ENCODE measurements at places on chromosomes 4 and X.

DNA sequence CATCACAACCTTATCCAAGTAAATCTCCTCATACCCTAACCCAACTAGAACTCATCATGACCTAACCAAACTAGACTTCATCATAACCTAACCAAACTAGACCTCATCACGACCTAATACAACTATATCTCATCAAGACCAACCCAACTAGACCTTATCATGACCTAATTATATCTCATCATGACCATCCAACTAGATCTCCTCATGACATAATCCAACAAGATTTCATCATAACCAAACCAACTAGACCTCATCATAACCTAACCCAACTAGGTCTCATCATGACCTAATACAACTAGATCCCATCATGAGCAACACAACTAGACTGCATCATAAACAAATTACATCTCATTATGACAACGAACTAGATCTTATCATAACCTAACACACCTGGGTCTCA, 86.4 kb downstream of the DHRSX start:
- no peak for DNase-seq

DNA sequence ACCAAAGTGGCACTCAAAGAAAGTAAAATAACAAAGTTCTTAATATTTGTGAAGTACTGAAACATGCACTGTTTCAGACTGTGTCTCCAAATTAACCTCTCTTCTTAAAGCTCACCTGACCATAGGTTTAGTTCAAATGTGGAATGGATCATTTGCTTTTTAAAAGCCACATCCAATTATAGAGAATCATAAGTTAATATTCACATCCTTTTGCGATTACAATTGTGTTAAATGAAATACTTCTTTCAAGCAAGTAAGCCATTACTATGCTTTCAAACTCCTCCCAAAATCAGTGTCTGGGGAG, 95.3 kb upstream of the PTPN13 start:
- DNase-seq: no peak

DNA sequence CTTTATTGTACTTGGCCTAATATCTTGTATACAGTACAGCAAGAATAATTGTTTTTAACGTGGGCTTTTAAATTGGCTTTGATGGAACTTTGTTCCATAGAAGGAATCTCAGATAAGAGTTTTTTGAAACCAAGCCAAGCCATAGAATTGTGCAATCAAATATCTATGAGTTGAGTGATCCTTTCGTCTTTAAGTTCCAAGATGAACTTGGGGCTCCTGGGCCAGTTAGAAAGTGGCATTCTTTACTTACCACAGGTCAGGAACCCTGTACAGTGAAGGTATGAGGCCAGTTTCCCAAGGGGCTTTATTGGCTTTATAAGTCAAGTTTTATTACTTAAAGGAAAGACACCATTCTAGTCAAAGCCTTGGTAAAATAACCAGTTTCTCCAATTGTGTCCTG, 2104.2 kb downstream of the PCDH7 start:
- no peak for DNase-seq

GRCh38 chr4:7186516-7187167, 5.7 kb upstream of the SORCS2 start:
- no peak for DNase-seq

GRCh38 chr4:40536032-40536431, 93.6 kb downstream of the RBM47 start:
- no peak for DNase-seq

DNA sequence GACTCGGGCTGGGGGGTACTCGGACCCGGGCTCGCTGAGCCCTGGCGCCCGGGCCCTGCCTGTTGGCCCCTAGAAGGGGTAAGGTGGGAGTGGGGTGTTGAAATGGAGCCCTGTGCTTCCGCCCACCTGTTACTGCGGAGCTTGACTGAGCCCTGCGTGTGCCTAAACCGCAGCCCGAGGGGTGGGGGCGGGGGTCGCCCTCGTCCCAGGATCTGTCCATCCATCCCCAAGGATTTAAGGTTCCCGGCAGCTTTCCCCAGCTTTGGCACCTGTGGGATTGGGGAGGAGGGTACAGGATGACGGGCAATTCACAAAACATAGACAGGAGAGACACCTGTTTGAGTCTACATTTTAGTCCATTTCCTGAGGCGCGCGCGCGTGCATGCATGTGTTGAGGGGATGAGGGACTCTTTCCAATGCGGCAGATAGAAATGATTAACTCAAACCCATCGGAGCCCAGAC, 779 bp downstream of the GABRQ start:
- no peak for DNase-seq

GRCh38 chrX:133921764-133922389, 63.5 kb downstream of the GPC3 start:
- peak; percentile 50 for DNase-seq

GRCh38 chr4:20253735-20254409, 2.2 kb downstream of the SLIT2 start:
- no peak for DNase-seq

DNA sequence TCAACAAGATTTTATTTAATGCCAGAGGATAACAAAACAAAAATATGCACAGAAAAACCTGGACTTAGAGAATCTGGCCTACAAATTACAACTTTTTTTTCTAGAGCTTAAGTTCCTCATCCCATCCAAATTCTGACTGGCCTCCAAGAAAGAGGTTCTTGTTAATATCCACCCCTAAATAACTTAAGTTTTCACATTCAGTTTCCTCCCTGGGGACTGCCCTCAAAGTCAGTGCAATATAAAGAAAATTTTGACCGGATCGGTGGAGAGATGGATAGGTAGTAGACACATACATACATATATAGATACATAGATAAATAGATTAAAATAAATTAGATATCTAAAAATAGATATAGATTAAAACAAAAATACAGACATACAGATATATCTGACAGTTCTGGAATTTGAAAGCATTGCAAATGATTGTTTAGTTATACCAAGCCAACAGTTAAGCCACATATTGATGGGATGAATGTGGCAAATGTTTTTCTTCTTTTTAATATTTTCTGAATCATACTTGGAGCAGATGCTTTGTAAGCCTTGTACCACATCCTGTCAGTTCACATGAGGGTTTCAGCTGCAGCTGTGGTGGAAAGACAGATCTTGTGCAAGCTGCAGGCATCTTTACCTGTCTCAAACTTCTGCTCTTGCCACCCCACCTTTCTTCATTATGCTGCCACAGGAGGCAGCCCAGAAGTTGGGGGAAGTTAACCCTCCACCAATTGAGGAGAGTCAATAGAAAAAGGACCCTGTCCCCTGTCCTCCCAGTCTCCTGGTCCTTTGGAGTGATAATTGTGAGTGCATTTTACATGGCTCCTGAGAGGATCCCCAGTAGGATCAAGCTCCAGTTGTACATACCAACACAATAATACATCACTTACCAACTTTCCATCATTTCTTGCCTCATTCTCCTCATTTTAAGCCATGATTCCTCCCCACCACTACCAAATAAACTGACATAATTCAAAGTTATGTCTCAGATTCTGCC, 58.5 kb upstream of the PRDM8 start:
- no peak for DNase-seq

GRCh38 chr4:83731609-83732008, 195.7 kb downstream of the GPAT3 start:
- DNase-seq: no peak

DNA sequence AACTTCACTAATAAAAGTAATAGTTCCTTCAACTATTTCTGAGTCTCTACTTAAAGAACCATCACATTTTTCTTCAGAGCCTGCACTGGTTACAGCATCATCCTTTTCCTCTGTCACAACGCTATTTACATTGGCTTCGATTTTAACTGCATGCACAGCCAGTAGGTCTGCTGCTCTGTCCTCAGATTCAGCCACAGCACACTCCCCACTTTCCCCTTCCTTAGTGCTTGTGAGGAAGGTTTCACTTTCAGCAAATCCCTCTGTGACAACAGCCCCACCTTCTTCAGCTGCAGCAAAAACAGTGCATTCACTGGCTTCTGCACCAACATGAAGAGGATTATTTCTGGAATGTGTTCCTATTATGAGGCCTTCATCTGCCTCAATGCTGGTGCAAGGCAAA, 25.7 kb downstream of the BOD1L1 start:
- no peak for DNase-seq

GRCh38 chr4:18695733-18696527, 674.4 kb upstream of the LCORL start:
- no peak for DNase-seq

GRCh38 chr4:32042486-32043247, 1322.5 kb downstream of the PCDH7 start:
- DNase-seq: no peak

- DNase-seq: no peak
These were observed 20.3 kb upstream of the DHX15 start for GRCh38 chr4:24604558-24605214.

DNA sequence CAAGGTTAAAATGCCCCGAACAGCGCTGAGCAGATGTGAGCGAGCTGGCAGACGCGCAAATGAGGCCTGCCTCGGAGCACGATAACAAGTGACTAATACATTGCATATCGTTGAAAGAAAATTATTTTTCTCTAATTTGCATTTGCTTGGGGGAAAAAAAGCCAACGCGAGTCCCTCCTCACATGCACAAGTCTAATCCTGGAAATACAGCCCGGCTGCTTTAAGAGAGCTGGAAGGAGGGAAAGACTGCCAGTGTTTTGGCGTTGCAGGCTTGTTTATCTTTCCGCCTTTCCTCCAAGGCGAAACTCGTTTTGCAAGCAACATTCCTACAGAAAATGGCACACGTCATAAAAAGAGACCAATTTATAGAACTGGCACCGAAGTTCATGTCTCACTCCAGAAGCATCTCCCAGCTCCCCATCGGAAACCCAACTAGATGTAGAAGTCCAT, 12.6 kb downstream of the BCOR start:
- DNase-seq: no peak

GRCh38 chr4:161892951-161893350, 270.8 kb downstream of the FSTL5 start:
- no peak for DNase-seq

DNA sequence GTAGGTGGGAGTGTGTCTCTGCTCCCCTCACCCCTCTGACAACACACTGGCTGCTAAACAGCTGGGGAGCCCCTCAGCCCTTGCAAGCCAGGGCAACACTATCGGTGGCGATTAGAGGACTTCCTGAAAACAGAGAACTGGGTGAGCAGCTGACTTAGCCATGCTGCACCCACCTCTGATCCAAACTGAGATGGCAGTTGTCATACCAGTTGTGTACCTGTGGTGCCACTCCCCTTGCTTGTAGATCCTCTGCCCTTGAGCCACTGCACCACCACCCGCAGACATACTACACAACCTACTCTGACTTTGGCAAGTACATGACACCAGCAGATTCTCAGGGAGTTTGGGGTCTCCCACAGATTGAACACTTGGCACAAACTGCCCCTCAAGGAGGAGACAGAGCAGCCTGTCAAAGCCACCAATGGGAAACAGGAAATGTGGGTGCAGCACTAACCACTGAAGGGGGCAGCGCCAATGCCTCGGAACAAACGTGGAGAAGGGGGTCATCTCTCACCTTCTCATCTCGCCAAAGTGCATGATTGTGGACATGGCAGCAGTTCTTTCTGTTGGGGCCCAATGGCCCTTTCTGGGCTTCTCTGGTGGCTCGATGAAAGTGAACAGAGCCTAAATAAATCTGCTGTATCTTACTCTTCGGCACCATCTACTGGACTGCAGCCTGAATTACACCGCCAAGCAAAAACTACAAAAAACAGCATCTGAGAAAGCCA, 119.8 kb downstream of the NEK1 start:
- DNase-seq: no peak

- DNase-seq: no peak
These were observed 1.0 kb upstream of the PIN4 start for GRCh38 chrX:72180539-72180938.

DNA sequence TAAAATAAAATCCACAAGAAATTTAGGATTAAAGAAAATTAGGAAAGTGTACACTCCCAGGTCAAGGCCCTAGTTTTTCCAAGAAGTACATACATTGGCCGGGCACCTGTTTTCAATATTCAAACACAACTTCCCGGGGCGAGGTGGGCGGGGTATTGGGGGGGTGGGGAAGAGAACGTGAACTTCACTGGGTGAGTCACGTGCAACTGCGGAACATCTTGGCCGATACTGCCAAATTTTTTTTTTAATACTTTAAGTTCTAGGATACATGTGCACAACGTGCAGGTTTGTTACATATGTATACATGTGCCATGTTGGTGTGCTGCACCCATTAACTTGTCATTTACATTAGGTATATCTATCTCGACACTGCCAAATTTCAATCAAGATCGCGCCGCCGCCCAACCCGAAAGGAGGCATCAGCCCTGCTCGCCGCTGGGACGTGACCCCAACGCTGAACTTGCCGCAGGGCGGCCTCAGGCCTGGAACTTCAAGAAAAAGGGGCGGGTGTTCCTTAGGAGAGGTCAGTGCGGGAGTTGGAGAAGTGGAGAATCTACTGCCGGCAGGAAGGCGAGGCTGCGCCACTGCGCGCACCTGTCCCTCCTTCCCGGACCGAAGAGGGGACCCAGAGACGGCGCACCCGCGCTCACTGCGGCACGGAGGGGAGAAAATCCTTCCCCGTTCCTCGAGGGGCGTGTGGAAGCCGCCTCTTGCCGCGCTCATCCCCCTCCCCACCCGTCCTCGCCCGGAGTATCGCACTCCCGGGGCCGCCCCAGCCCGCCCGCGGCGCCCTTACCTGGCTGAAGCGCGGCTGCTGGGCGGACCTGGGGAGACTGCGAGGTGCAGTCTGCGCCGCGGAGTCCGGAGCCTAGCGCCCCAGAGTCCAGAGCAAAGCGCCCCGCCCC, at the start of gene TEC:
TEC (minus strand) TSS at position 883 of the 905 bp plus-strand sequence. CDS start 41,224 bp downstream, outside the sequence.
- peak; percentile 38 for DNase-seq

DNA sequence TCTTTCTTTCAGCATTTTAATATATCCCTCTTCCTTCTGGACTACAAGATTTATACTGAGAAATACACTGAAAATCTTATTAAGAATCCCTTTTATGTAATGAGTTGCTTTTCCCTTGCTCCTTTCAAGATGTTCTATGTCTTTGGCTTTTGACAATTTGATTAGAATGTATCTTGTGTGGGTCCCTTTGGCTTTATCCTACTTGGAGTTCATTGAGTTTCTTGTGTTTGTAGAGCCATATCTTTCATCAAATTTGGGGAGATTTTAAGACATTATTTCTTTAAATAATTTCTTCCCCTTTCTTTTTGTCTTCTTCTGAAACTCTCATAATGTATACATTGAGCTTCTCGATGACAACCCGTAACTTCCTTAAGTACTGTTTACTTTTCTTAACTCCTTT, 739.9 kb upstream of the AMOT start:
- DNase-seq: no peak

GRCh38 chrX:101605728-101606127, 12.1 kb downstream of the ARMCX6 start:
- no peak for DNase-seq

DNA sequence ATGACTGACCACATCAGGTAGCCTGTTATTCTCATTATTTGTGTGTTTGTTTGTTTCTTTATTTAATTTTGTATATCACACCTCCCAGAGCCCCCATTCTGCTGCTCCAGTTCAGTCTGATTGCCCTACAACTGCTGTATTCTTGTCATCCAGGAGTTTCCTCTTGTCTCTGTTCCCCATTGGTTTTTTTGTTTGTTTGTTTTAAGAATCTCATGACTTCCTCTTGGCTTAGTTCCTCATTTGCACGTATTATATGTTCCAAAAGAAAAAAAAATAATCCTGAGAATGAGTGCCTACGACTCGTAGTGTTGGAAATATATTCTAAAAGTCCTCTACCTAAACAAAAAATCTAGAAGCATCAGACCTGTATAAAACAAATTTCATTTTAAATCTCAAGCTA, 142.3 kb upstream of the SLIT2 start:
- DNase-seq: no peak
